Mesothelial cell of epicardium (in vitro differentiated cells): ENCODE measurements at places on chromosomes 3 and 15.

GRCh38 chr3:131540821-131541220 is 38.0 kb upstream of the MRPL3 start:
- peaks cover 13% of the 10 kb centered on the region for H3K27me3 ChIP-seq
- H3K4me3 ChIP-seq: no peak overlapping the region
- no peaks in the 10 kb centered on the region for H3K36me3 ChIP-seq
- no peak for DNase-seq

GRCh38 chr3:140128631-140129030 is 193.6 kb downstream of the CLSTN2 start:
- peaks cover 6% of the 10 kb centered on the region for H3K27me3 ChIP-seq
- no peak overlapping the region for H3K27ac ChIP-seq
- no peak overlapping the region for H3K4me3 ChIP-seq
- peaks cover 20% of the 10 kb centered on the region for H3K4me1 ChIP-seq

- H3K4me1 ChIP-seq: peaks cover 61% of the 10 kb centered on the region
- no peak overlapping the region for H3K4me3 ChIP-seq
- H3K27me3 ChIP-seq: no peaks in the 10 kb centered on the region
- H3K36me3 ChIP-seq: peaks cover 8% of the 10 kb centered on the region
- H3K27ac ChIP-seq: no peak overlapping the region
Measured at GRCh38 chr15:36954486-36954885, 145.9 kb downstream of the MEIS2 start.

- H3K36me3 ChIP-seq: no peaks in the 10 kb centered on the region
- no peak for DNase-seq
- H3K27me3 ChIP-seq: peaks cover 39% of the 10 kb centered on the region
- H3K4me1 ChIP-seq: peaks cover 9% of the 10 kb centered on the region
- no peak overlapping the region for H3K27ac ChIP-seq
- peak overlapping the region; percentile 83 for H3K4me3 ChIP-seq
Measured at GRCh38 chr3:136817448-136817847, 1.5 kb upstream of the SLC35G2 start.

DNA sequence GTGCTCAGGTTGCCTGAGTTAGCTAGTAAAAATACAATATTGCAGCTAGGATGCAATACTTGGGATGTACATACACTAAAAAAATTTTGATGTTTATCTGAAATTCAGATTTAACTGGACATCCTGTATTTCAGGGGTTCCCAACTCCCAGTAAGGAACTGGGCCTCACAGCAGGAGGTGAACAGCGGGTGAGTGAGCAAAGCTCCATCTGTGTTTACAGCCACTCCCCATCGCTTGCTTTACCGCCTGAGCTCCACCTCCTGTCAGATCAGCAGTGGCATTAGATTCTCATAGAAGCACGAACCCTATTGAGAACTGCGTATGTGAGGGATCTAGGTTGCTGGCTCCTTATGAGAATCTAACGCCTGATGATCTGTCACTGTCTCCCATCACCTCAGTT is 285.1 kb upstream of the PROK2 start:
- H3K4me3 ChIP-seq: no peak overlapping the region
- no peak overlapping the region for H3K27ac ChIP-seq
- no peaks in the 10 kb centered on the region for H3K4me1 ChIP-seq
- DNase-seq: no peak
- no peaks in the 10 kb centered on the region for H3K36me3 ChIP-seq
- H3K27me3 ChIP-seq: no peaks in the 10 kb centered on the region

DNA sequence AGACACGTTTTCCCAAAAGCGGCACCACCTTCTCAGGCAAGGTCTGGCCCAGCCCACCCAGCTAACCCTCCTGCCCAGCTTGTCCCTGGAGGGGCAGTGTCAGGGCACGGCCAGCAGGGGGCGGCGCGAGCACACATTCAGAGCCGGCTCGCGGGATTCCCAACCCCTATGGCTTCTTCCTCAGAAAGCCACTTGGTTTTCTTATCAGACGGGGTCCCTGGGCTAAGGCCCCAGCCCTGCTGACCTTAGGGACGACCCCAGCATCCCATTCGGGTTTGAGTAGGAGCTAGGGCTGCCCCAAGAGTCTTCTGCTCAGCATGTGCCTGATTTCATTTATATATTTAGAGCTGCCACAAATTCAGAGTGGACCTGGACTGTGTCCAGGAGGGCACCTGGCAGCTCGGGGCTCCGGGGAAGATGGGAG is 14.5 kb downstream of the RLBP1 start:
- no peaks in the 10 kb centered on the region for H3K36me3 ChIP-seq
- peaks cover 7% of the 10 kb centered on the region for H3K27me3 ChIP-seq
- H3K4me1 ChIP-seq: no peaks in the 10 kb centered on the region
- no peak overlapping the region for H3K27ac ChIP-seq
- H3K4me3 ChIP-seq: no peak overlapping the region

DNA sequence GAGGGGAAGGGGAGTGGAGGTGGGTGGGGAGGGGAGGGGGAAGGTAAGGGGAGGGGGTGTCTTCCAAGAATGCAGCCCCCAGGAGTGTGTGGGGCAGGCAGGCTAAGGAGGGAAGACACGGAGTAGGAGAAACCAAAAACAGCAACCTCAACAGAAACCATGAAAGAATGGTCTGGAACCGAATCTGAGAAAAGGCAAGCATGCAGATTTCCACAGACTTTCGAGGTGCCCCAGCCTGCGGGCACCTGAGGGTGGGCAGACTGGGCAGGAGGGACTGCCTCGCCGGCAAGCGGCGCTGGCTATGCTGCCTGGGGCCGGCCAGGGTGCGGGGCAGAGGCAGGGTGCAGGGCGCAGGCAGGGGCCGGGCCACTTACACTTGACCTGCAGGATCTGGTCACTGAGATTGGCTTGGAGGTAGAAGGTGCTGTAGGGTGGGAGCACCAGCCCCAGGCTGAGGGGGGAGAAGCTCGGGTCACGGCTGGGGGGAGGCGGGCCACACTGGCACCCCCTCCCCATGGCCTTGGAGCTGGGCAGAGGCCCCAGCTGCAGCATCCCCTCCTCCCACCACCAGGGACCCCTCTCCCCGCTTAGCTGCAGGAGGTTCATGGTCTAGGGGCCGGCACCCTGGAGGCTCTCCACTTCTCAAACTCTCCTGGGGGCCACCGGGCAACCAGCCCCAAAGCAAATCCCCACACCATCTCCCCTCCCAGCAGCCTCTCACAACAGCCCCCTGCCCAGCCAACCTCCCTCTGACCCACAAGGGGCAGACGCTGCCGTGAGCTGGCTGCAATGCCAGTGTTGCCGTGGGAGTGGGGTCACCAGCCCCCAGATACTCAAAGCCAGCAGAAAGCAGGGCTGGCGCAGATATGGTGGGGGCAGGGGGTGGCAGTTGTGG is 15.3 kb upstream of the TMEM115 start:
- H3K27ac ChIP-seq: no peak overlapping the region
- peaks cover 31% of the 10 kb centered on the region for H3K4me1 ChIP-seq
- no peak overlapping the region for H3K4me3 ChIP-seq
- H3K36me3 ChIP-seq: no peaks in the 10 kb centered on the region
- DNase-seq: no peak

DNA sequence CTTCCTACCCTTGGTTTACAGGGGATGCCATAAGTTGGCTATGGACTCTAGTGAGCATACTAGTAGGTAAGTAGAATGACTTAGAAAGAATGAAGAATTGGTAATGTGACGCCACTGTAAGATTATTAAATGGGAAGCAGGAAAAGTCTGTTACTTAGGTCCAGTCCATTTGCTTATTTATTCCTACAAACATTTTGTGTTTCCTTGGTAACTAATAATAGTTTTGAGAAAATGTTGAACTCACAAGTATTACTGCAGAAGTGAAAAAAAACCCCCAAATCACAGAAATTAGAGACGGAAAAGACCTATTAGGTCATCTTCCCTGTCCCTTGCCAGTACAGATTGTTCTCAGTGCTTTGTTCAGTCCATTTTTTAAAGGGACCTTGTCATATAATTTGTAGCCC is 63.5 kb downstream of the CMSS1 start:
- H3K27ac ChIP-seq: no peak overlapping the region
- no peak overlapping the region for H3K4me3 ChIP-seq
- peaks cover 35% of the 10 kb centered on the region for H3K4me1 ChIP-seq
- DNase-seq: no peak
- no peaks in the 10 kb centered on the region for H3K36me3 ChIP-seq

GRCh38 chr3:106277731-106278130 is 408.9 kb upstream of the CBLB start:
- peaks cover 22% of the 10 kb centered on the region for H3K4me1 ChIP-seq
- no peaks in the 10 kb centered on the region for H3K27me3 ChIP-seq
- no peak overlapping the region for H3K4me3 ChIP-seq
- H3K27ac ChIP-seq: no peak overlapping the region
- no peak for DNase-seq

GRCh38 chr15:100052716-100053473 is 288.9 kb downstream of the ADAMTS17 start:
- no peak overlapping the region for H3K4me3 ChIP-seq
- H3K27me3 ChIP-seq: no peaks in the 10 kb centered on the region
- H3K36me3 ChIP-seq: peaks cover 5% of the 10 kb centered on the region
- DNase-seq: no peak

DNA sequence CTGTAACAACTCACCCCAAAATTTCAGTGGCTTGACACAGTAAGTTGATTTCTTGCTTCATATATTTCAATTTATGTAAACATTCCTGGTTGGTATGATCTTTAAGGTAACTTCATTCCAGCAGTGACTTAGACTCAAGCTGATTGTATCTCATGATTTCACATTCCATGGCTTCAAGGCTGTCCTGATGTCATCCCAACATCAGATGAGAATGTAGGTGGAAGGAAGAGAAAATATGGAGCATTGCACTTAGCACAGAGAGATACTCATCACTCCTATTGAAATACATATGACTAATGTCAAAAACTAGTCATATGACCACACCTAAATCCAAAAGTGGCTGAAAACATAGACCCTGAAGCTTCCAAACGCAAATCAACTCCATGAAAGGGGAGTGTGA is 793.8 kb downstream of the TBL1XR1 start:
- H3K27ac ChIP-seq: no peak overlapping the region
- no peaks in the 10 kb centered on the region for H3K36me3 ChIP-seq
- H3K4me1 ChIP-seq: peaks cover 10% of the 10 kb centered on the region
- no peaks in the 10 kb centered on the region for H3K27me3 ChIP-seq
- DNase-seq: no peak

- no peak for DNase-seq
- no peak overlapping the region for H3K27ac ChIP-seq
- no peak overlapping the region for H3K4me3 ChIP-seq
- H3K36me3 ChIP-seq: peaks cover 20% of the 10 kb centered on the region
- no peaks in the 10 kb centered on the region for H3K27me3 ChIP-seq
Measured at GRCh38 chr15:78880242-78880533, 7.5 kb downstream of the MORF4L1 start.

- no peaks in the 10 kb centered on the region for H3K27me3 ChIP-seq
- H3K27ac ChIP-seq: peak overlapping the region; percentile 94
- H3K4me1 ChIP-seq: peaks cover 10% of the 10 kb centered on the region
- H3K36me3 ChIP-seq: peaks cover 40% of the 10 kb centered on the region
Measured at GRCh38 chr15:70833861-70834765, 19.8 kb downstream of the LARP6 start.

DNA sequence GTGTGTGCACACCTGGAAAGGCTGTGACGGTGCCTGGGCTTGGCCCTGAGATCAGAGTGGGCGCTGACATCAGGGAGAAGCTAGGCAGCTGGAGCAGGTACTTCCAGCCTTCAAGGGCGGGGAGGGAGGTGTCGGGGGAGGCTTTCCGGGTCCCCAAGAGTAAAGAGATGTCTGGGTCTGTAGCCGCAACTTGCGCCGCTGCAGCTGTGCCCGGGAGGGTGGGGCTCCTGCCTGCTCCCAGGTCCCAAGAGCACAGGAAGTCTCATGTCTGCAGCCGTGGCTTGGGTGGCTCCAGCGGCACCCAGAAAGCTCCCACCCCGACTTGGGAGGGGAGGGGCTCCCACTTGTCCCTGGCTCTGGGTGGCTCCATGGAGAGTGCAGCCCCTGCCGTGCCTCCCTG is 103.2 kb upstream of the BNIP2 start:
- no peak for DNase-seq
- H3K27me3 ChIP-seq: peaks cover 23% of the 10 kb centered on the region
- H3K27ac ChIP-seq: no peak overlapping the region
- no peak overlapping the region for H3K4me3 ChIP-seq
- H3K36me3 ChIP-seq: no peaks in the 10 kb centered on the region

DNA sequence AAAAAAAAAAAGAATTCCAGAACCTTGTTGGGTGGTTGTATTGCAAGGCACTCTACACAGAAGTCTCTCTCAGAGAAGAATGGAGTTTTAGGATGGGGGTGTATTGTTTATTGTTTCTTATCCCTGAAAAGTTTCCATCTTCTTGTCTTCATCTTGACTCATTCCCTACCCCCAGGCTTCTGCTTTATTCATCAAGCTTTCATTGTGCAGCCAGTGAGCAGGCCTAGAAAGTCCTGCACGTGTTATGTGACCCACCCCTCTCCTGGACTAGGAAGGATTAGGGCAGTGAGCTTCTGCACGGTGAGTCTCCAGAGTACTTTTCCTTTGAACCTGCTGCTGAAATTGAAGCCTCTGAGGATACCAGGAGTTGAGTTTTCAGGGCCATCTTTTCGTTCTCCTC is 150.9 kb upstream of the IL12A start:
- H3K27ac ChIP-seq: peak overlapping the region; percentile 93
- H3K4me3 ChIP-seq: no peak overlapping the region
- H3K27me3 ChIP-seq: no peaks in the 10 kb centered on the region
- no peaks in the 10 kb centered on the region for H3K36me3 ChIP-seq
- DNase-seq: no peak

GRCh38 chr15:63441266-63441665 is 59.6 kb upstream of the CA12 start:
- no peaks in the 10 kb centered on the region for H3K36me3 ChIP-seq
- peaks cover 16% of the 10 kb centered on the region for H3K4me1 ChIP-seq
- no peak overlapping the region for H3K27ac ChIP-seq

DNA sequence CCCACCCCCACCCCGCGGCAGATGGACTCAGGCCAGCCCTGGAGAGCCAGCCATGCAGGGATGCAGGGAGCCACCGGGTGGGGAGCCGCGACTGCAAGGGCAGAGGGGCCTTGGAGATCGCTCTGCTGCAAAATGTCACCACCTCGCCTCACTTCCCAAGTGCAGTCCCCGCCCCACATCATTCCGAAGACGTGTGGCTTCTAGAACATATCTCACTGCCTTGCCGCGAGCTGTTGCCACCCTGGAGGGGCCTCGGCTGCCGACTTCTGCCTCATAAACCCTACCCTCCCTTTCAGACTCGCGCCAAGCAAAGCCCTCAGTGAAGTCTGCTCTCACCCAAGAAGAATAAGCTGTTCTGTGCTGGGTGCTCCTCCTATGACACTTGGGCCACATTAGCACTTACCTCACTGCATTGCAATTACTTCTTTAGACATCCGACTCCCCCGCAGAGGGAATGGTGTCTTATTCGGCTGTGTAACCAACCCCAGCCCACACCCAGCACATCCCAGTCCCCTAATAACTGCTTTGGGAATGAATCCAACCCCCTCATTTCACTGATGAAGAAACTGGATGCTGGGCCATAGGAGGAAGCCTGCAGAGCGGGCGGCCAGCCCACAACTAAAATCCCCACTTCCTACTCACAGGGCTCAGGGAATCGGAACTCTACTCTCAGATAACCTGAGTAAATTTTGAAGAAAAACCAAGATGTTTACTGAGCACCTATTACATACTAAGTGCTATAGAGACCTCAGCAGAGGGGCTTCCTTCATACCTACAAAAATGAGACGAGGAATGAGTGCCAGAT is 8.6 kb downstream of the TLE3 start:
- H3K4me3 ChIP-seq: peak overlapping the region; percentile 47
- H3K27ac ChIP-seq: peak overlapping the region; percentile 27
- H3K27me3 ChIP-seq: no peaks in the 10 kb centered on the region
